ENCODE measurements at places on chromosomes 12 and 14.

GRCh38 chr12:92558806-92559205 lies 144.0 kb upstream of the PLEKHG7 start:
- no peak for DNase-seq

DNA sequence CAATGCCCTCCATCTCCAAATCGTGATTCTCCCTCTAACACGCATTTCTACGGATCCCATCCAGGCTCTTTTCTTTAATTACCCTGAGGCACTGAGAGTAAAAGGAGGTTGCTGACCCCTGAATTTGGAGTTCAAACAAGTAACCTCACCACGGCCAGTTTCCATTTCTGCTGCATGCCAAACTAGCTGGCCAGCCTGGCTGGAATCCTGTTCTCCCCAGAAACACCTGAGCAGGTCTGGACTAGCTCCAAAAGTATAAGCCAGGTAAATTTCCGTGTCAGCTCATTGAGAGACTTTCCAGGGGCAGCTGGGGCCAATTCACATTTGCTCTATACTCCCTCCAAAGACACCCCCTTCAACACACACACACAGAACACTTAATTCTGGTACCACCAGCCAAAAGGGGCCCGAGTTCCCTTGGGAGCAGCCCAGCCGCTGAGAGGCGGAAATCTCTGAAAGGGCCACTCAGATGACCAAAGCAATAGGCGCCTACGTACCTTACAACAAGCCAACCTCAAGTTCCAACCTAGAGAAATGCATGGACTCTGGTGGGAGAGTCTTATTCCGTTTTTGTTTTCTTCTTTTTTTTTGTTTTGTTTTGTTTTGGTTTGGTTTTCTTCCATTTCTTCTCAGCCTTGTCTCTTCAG lies 131.4 kb downstream of the NDUFA12 start:
- DNase-seq: no peak

GRCh38 chr12:124456652-124457152 lies 110.7 kb downstream of the NCOR2 start:
- DNase-seq: no peak

- no peak for DNase-seq
These were observed 1022.0 kb upstream of the TMEM132C start for GRCh38 chr12:127245009-127245408.

- no peak for DNase-seq
These were observed 187.0 kb upstream of the RASSF8 start for GRCh38 chr12:25771476-25771875.

- DNase-seq: no peak
These were observed 43.2 kb downstream of the MLXIP start for GRCh38 chr12:122121745-122122144.

- DNase-seq: no peak
These were observed 164.2 kb downstream of the TTC7B start for GRCh38 chr14:90651976-90652560.

DNA sequence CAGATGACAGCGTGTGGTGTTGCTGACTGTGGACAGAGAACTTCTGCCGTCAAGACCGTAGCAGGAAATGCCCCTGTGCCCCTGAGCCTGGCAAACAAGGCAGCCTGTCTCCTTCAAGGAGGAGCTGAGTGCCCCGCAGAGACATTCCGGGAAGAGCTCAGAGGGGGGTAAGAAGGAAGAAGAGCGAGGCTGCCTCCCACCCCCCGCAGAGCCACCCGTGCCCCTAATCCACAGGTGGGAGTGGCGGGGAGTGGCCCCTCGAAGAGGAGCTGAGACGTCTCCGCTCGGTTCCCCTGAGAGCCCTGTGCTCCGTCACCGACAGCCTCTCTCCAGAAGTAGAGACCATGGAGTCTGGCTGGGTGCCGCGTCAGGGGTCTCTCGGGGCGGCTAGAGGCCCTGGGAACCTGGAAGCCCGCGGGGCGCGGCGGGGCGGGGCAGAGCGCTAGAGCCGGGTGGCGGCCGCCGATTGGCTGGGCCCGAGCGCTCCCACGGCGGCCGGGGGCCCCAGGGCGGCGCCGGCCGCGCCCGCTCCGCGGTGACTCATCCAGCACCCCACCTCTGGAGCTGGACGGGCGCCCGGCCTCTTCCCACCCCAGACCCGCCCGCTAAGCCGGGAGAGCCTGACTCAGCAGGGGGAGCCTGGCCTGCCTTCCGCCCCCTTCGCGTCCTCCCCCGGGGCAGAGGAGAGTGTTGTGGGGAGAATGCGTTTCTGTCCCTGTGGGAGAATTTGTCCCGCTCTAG lies 25.2 kb upstream of the KRT78 start:
- peak; percentile 70 for DNase-seq

- no peak for DNase-seq
These were observed 92.2 kb downstream of the ACSS3 start for GRCh38 chr12:81170072-81170471.

- DNase-seq: no peak
These were observed 358.6 kb downstream of the EGLN3 start for GRCh38 chr14:33592297-33592696.

GRCh38 chr12:12954878-12955625 lies 3.1 kb upstream of the GPRC5D start:
- no peak for DNase-seq

DNA sequence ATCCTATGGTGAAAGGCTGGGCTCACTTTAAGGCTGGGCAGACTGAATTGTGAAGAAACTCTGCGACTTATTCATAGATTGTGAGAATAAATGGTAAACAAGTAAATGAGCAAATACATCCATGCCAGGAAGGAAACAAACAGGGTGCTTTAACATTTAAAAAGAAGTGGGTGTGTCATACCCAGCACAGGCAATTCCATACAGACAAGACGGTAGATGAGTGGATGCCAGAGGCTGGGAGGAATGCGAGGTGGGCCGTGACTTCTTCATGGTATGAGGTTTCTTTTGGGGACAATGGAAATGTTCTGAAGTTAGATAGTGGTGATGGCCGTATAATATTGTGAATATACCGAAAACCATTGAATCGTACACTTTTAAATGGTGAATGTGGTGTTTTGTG lies 49.8 kb upstream of the CDKN3 start:
- DNase-seq: no peak

DNA sequence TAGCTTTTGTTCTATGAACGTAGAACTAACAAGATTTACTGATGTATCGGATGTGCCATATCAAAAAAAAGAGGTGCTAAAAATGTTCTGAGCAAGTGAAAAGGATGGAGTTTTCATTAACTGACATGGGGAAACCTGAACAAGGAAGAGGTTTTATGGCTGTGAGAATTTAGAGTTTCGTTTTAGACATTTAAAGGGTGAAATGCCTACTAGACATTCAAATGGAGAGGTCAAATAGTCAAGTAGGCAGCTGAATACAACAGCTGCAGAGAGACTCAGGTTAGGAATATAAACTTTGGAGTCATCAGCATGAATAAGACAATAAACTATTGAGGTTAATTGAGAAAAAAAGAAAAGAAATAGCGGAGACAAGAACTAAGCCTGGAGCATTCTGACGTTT lies 364.9 kb upstream of the GARIN6 start:
- DNase-seq: no peak

- DNase-seq: no peak
These were observed 13.7 kb upstream of the KRT5 start for GRCh38 chr12:52533686-52534470.
